Stimulated activated naive B cell treated with anti-CD40 and anti-IgM and Interleukin-4, amounts not matched to agents 10 μg/mL and 1 μg/mL and 100 μg/mL, for 72 hours (primary cell): ENCODE measurements at places on chromosomes 11 and 22.

- DNase-seq, result no peak
Measured at GRCh38 chr22:48669986-48670716, 1157.5 kb downstream of the BRD1 start.

- DNase-seq, result no peak
Measured at GRCh38 chr11:34382532-34383276, 24.9 kb upstream of the ABTB2 start.

GRCh38 chr11:116225784-116226585 is 546.8 kb downstream of the BUD13 start:
- DNase-seq, result no peak

GRCh38 chr11:11981364-11981763 is 27.1 kb downstream of the DKK3 start:
- no peak for DNase-seq

DNA sequence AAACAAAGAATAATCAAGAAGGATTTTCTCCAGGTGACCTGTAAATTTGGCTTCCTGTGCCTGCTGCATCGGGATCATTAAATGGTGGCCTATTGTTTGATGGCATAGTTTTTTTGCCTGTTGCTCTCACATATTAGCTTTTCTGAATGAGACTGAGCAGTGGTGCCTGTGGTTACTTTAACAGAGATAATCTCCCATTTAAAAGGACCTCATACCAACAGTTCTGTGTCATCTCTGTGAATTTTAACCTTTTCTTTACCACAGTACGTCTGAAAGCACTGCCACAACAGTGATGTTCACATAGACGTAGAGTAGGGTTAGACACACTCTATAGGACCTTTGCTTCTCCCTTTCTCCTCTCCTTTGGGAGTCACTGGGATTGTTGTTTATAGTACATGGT is 22.9 kb upstream of the RCE1 start:
- no peak for DNase-seq
